Activated CD4-positive, alpha-beta T cell treated with anti-CD3 and anti-CD28 coated beads for 36 hours (primary cell): ENCODE measurements at places on chromosomes 5 and 9.
A peak's percentile ranks its signal among the peaks of the same experiment; 100 is the strongest.

GRCh38 chr5:119275146-119275545 is 80.7 kb upstream of the TNFAIP8 start:
- no peak for DNase-seq

GRCh38 chr9:125312411-125312810 is 50.8 kb downstream of the GAPVD1 start:
- no peak for DNase-seq

GRCh38 chr5:142938266-142938880 is 168.2 kb downstream of the ARHGAP26 start:
- no peak for DNase-seq

DNA sequence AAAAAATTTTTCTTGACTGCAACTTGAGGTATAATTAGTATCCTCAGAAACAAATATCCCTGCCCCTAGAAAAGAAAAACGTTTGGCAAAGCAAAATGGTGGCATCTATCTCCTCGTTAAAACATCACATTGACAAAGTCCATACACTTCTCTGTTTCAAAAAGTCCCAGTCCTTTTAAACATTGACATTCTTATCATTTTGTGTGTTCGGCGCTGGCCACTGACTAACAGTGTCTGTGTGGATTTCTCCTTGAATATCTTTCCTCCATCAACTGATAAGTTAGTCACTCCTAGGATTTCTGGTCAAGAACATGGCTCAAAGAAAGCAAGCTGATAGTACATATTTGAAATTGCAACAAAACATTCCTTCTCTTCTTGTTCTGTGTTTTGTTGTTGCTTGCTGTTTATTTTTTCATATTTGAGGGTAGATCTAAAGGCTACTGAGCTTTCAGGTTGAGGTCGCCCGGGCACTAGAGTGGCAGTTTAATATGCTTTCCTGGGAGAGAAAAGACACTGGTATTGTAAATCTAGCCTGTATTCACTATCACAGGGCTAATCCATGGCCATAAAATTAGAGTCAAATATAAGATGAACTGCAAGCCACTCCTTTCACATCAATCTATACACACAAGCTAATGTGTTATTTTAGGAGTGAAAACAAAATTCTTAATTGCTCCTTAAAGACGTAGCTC is 8.5 kb upstream of the PPIC start:
- DNase-seq, result no peak

GRCh38 chr9:111632060-111632459 is 926 bp downstream of the DNAJC25 start:
- no peak for DNase-seq

DNA sequence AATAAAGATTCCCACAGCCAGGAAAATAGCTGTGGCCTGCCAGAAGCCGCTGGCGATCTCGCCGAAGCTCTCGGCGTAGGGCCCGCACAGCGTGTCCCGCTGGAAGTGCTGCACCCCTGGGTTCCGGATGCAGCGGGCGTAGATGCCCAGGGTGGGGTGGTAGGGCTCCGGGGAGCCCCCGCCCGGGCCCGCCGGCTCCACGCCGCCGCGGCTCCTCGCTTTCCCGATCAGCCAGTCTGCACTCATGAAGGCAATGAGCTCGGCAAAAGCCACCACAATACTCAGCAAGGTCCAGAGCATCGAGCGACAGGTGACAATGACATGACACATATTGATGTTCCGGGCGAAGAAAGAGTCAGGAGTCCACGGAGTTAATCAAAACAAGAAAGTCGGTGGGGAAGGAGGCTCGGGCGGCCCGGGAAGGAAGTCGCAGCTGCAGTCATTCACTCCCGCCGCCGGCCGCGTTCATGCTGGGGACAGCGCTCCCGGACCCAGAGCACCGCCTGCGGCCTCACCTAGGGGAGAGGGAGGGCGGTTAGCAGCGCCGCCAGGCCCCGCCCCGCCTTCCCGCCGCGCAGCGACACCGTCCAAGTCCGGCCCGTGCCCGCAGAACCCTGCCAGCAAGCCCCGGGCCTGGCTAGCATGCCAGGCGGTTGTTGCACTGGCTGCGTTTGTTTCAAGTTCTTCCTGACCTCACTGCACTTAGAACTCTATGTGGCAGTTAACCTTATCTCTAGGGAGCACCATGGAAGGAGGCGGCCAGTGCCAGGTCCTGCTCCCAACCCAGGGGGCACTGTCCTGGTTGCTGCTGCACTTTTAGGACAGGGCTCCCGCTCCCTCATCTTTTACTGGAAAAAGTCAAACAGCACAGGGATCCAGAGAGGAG is 138.4 kb downstream of the LHFPL2 start:
- DNase-seq, result peak; percentile 54

- DNase-seq, result no peak
Observed at GRCh38 chr5:113150821-113151220, 174.2 kb downstream of the DCP2 start.

DNA sequence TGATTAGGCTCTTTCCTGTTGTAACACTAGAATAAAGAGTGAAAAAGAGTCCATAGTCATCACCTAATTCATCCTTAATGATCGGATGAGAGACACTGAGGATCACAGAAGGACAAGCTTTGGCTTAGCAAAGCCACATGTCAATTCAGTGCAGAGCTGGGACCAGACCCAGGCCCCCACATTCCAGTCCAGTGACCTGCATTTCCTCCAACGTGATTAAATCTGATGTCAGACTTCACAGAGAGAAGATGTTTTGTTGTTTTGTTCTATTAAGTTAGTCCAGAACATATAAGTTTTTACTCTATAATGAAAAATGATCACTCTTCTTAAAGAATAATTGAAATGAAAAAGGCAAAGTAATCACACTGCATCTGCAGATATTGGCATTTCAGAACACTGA is 377.9 kb upstream of the PAPPA start:
- no peak for DNase-seq

DNA sequence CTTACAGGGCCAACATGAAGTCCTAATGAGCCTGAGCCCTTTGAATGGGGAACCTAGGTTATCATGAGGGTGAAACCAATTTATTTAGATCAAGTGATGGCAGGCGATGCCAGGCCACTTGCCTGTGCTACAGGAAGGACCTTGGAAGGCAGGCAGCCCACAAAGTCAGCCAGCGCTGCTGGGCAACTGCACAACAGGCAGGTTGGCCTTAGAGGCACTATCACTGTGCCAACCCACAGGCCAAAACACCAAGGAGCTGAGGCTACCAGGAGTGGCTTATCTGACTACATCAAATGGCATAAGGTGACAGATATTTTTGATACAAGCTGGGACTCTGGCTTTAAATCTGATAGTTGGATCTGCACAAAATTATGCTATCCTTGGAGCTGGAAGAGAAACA is 319.1 kb downstream of the NTRK2 start:
- DNase-seq, result no peak

DNA sequence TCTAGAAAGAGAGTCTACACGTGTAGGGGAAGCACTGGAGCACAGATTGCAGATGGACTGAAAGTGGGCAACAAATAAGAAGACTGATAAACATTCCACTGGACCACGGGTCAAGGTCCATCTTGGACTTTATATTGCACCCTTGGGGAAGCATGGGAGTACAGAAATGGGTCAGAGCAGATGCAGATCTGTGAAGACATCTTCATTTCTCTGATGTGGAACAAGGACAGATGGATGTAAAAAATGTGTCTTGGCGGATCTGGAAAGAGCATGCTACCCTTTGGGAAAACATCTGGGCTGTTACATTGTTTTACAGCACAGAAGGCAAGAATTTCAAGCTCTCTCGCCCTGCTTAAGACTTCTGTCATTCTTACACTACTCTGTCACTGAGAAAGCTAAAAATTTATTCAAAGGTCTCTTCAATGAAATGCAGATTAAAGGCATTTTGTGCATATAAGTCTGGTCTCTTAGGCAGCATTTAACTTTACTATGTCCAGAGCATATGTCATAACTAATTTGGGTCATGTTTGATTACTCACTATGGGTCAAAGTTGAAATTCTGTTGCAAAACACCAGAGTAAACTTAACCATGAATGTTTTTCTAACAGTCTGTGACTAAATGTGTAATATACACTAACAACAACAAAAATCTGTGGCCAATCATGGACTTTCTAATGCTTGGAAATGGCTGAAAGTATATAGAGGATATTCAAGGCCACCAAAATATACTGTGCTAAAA is 756.4 kb upstream of the DMAC1 start:
- no peak for DNase-seq

DNA sequence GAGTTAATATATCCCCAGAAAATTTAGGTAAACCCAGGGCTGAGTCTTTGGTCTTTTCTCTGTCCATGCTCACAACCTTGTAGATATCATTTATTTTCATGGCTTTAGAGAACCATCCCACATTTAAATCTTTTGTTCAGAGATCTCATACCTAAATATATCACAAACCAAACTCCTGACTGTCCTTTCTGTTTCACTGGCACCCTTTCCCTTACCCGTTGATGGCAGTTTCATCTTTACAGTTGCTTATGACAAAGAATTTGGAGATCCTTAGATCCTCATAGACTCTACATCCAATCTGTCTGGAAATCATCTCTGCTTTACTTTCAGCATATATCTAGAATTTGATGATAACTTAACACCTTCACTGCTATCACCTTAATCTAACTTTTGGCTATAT is 19.2 kb downstream of the RNF180 start:
- DNase-seq, result no peak

GRCh38 chr9:33835625-33836260 is 18.8 kb downstream of the UBE2R2 start:
- no peak for DNase-seq

GRCh38 chr9:38250279-38251035 is 142.0 kb upstream of the ALDH1B1 start:
- DNase-seq, result no peak

DNA sequence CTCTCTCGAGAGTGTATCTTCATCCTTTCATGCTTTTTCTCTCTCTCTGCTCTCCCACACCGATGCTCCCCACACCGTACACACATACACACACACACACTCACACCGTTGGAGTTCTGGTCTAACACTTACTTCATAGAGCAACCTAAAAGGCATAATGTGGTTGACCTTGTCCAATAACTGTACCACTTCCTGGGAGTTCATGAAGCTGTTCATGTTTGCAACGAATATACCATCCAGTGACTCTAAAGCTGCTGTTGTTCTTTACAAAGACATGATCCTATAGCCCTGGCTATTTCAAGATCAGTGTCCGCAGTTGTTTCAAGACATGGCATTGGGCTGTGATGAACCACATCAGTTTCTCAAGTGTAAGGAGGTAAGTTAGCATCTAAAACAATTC is 10.0 kb downstream of the MEF2C start:
- DNase-seq, result no peak

- no peak for DNase-seq
Observed at GRCh38 chr9:112198646-112199045, 23.5 kb upstream of the SUSD1 start.

DNA sequence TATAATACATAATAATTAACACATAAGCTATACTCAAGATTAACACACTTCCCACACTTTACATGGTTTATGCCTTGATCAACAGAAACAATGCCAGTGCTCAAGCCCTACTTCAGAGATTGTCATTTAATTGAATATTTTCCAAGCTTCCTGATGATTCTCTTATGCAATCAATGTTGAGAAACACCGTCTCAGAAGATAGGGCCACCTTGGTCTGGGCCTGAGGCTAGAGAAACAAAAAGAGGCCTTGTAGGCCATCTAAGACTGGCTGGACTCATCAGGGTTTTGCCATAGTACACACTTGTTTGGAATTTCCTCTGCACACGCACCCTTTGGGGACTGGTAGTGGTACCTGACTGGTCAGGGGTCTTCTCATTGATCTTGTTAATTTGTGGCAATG is 16.3 kb downstream of the C9orf152 start:
- DNase-seq, result no peak

GRCh38 chr5:31680528-31680927 is 41.6 kb downstream of the PDZD2 start:
- DNase-seq, result no peak

DNA sequence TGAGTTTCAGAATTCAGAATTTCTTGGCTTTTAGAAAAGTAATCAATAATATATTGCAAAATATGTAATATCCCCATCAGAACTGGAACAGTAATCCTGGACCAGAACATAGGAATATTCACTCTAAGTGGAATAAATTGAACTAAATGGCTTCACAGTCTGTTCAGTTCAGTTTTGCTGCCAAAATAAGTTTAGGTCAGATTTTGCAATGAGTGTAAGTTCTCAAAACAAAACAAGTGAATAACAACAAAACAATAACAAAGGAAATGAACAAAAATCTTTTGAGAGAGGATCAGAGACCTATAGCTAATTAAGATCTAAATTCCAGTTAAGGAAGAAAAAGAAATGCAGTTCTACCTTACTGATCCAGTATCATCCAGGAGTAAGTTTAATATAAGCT is 9.3 kb downstream of the PTGER4 start:
- DNase-seq, result no peak

DNA sequence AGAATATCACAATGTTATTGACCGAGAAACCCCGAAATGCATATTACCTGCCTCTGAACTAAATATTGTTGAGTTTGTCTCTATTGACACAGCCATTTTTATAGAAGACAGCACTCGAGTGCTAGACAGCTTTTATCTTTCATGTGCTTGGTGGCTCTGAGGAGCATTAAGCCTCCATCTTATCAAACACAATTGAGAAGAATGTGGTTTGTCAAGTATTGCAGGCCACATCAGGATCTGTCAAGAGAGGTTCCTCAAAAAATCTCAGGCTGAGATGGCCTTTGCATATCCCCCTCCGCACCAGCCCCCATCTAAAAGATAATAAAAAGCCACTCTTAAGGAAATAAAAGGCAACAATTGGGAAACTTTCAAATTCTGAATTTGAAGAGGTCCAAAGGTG is 284.8 kb downstream of the DENND1A start:
- no peak for DNase-seq

GRCh38 chr5:132229236-132229635 is 1.6 kb upstream of the P4HA2 start:
- no peak for DNase-seq
